Astrocyte of the hippocampus (primary cell): ENCODE measurements at places on chromosomes 3 and 15.

DNA sequence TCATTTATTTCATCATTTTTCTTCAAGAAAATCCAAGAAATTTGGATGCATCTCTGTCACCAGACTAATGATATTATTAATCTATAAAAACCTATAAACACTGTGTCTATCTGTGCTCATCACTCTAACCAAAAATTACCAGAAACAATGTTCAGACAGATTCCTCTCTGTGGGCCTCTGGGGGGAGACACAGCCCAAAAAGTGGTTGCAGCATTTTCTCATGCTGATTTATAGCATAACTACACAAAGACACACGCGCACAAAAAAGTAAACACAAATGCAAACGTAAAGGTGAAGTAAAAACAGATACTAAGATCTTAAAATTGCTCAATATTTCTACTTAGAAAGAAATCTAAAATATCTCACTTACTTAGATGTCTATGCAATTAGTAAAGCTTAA lies 976.0 kb downstream of the GBE1 start:
- peak; percentile 9 for DNase-seq

- DNase-seq, result no peak
Observed at GRCh38 chr3:21779909-21780308, 28.9 kb upstream of the ZNF385D start.

- peak; percentile 96 for DNase-seq
Observed at GRCh38 chr3:15899388-15899787, 101.6 kb upstream of the ANKRD28 start.

GRCh38 chr3:185361920-185362319 lies 1.0 kb upstream of the MAP3K13 start:
- peak; percentile 18 for DNase-seq

DNA sequence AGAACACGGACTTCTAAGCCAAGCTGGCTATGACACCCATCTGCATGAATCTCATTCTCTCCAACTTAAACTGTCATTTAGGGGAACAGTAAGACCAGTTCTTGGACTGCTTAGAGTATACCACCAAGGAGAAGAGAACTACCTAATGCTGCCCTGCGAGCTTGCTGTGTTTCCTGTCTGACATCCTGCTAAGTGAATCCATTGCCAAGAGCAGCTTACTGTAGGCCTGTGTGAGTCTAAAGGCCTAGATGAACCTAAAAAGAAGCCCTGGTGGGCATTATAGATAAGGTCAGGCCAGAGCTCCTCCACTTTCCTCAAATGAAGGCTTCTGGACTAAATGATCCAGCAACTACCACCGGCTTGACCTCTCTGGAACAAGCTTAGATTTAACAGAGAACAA lies 15.0 kb downstream of the LZTFL1 start:
- DNase-seq, result no peak

GRCh38 chr3:87287011-87287410 lies 10.6 kb upstream of the POU1F1 start:
- DNase-seq, result peak; percentile 6

DNA sequence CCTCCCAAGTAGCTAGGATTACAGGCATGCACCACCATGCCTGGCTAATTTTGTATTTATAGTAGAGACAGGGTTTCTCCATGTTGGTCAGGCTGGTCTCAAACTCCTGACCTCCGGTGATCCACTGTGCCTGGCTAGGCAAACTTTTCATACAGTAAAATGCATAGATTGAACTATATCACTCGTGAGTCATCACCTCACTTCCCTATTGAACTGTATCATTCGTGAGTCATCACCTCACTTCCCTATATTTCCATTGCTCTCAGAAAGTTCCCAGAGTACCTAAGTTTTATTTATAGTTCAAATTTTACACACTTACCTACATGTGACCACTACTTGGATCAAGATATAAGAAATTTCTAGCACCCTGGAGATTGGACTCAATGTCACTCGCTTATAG lies 73.6 kb upstream of the ACAD9 start:
- DNase-seq, result no peak

GRCh38 chr15:62223020-62223419 lies 57.9 kb upstream of the C2CD4B start:
- DNase-seq, result no peak

DNA sequence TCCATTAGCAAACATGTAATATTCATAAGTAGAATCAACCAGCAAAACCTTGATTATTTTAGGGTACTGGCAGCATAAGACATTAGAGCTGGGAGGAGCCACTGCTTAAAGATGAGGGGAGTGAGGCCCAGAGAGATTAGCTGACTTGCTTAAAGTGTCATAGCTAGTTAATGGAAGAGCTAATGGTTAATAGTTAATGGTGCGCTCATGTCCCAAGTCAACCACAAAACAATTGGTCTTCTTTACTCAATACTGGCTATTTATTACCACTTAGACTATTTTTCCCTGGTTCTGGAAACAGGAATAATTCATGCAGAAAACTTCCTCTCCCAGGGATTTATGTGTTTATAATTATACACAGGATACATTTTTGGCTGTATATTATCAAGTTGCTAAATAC lies 33.1 kb downstream of the EIF4E3 start:
- no peak for DNase-seq

DNA sequence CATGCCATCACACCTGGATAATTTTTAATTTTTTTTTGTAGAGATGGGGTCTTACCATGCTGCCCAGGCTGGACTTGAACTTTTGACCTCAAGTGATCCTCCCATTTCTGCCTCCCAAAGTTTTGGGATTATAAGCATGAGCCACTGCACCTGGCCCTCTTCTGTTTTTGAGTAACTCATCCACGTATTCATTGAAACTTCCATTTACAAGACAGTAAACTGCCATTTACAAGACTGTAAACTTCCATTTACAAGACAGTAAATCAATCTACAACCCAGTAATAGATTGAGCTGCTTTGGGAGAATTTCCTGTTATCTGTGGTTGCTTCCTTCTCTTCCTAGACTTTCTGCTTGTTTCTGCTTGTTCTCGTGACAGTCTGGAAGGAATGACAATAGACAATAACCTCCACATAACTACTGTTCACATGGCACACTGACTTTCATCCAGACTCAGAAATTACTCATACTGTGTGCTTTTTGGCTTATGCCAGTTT lies 114.7 kb upstream of the CCNL1 start:
- DNase-seq, result no peak
